ENCODE measurements at places on chromosomes 2 and 18. TPM values are rescaled to one million over a fixed set of nuclear protein-coding genes. Genes with fewer than 3 reads are reported as not detected.

DNA sequence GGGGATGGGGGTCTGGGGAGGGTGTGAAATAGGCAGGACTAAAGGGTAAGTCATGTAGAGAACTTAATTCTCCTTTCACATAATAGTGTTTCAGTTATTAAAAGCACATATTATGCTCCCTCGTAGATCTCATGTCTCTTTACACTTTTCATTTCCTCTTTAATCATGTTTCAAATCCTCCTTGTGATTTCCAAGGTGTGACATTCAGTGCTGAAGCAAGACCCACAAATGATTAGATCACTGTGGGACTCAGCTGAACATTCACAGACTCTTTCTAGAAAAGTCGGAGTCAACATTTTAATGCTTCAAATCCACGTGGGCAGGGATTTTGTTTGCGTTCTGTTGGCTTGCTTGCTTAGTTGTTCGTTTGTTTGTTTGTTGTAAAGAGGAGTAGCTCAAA, 34.7 kb upstream of the CALCRL start:
- no peak for DNase-seq
- H3K4me1 ChIP-seq = peaks cover 3% of the 10 kb centered on the region

DNA sequence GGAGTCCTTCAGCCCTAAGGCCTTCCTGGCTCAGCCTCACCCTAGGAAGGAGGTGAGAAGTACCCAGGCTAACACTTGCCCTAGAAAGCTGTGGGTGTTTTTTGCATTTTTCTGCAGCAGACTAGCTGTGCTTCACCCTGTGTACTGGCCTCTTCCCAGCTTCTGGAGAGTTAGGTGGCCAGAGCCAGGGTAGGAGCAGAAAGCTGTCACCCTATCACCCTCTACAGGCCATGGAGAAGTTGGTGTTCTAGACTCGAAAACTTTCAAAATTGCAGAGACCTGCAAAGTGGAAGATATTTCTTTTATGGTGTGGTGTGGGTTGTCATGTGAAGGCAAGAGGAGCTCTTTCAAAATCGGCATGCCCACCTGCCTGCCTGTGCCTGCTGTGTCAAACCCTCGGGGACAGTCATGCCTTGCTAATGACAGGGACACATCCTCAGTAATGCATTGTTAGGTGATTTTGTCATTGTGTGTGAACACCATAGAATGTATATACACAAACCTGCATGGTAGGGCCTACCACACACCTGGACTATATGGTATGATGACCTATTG, 29.8 kb downstream of the EHD3 start:
- no peaks in the 10 kb centered on the region for H3K27me3 ChIP-seq
- no peaks in the 10 kb centered on the region for H3K36me3 ChIP-seq
- H3K4me1 ChIP-seq = no peaks in the 10 kb centered on the region
- no peak for DNase-seq
- H3K4me3 ChIP-seq = no peak overlapping the region
- H3K27ac ChIP-seq = no peak overlapping the region

Gene ALK
- not detected for total RNA-seq

Gene IL18RAP
- total RNA-seq = 6.8 TPM

Gene DES
- not detected for total RNA-seq
